ENCODE measurements at places on chromosomes 11 and 22.

- no peak for DNase-seq
Measured at GRCh38 chr11:62115085-62115694, 8.6 kb upstream of the INCENP start.

- no peak for DNase-seq
Measured at GRCh38 chr11:115712296-115712695, 208.1 kb upstream of the CADM1 start.

- no peak for DNase-seq
Measured at GRCh38 chr22:29126670-29127395, 54.0 kb downstream of the KREMEN1 start.

DNA sequence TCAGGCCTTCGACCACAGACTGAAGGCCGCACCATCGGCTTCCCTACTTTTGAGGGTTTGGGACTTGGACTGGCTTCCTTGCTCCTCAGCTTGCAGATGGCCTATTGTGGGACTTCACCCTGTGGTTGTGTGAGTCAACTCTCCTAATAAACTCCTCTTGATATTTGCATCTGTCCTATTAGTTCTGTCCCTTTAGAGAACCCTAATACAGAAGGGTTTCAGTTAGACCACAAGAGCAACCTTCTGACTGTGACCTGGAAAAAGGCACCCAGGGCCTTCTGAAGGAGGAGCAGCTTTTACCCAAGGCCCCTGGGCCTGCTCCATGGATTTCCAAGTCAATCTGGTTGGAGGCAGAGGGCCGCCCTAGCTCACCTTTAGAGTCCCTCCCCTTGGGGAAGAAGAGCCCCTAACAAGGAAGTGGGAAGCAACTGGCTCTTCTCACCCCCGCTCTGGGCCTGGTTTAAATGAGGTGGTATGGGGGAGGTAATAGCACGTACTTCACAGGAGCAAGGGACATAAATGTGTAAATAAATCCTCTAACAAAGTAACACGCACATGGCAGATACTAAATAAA, 11.2 kb upstream of the CHST1 start:
- no peak for DNase-seq

DNA sequence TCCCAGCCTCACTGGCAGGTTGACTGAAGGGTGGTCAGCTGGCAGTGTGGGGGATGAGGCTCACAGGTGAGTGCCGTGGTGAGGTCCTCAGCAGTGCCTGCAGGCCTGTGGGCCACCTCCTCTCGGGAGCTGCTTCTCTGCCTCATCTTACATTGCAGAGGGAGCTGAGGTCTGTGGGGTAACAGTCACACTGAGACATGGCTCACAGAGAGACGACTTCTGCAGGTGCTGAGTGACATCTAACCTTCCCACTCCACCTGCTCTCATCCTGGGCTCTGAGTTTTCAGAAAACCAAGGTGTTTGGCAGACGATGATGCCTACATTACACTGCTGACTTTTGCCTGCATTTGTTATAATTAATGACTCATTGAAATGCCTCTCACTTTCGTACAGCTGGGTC, 8.8 kb upstream of the SLC5A1 start:
- no peak for DNase-seq

- DNase-seq, result no peak
Measured at GRCh38 chr11:26953770-26954392, 40.0 kb upstream of the FIBIN start.

DNA sequence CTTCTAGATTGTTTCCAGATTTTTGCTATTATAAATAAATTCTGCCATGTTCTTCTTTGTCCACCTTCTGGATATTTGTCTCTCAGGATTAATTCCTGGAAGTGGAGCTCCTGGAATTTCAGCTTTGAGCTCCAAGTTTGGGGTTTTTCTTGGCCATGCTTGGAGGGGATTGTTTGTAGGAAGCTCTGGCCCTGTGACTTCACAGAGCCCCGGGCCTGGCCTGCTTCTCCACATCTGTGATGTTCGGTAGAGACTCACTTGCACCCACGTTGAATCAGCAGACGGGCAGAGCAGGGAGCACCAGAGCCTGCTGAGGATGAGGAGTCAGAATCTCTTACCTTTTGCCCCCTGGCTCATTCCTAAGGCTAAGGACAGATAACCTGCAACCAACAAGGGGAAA, 35.7 kb downstream of the LRRC32 start:
- DNase-seq, result no peak

- peak; percentile 3 for DNase-seq
Measured at GRCh38 chr22:40001800-40002577, 7.2 kb downstream of the FAM83F start.

- no peak for DNase-seq
Measured at GRCh38 chr22:28111501-28112189, 192.6 kb upstream of the PITPNB start.

GRCh38 chr22:25896592-25896991, 154.6 kb downstream of the MYO18B start:
- no peak for DNase-seq

Data from MV-4-11 (cell line).